ENCODE measurements at places on chromosomes 11 and 22.

GRCh38 chr11:119041821-119042514 lies 11.3 kb upstream of the SLC37A4 start:
- DNase-seq: no peak

DNA sequence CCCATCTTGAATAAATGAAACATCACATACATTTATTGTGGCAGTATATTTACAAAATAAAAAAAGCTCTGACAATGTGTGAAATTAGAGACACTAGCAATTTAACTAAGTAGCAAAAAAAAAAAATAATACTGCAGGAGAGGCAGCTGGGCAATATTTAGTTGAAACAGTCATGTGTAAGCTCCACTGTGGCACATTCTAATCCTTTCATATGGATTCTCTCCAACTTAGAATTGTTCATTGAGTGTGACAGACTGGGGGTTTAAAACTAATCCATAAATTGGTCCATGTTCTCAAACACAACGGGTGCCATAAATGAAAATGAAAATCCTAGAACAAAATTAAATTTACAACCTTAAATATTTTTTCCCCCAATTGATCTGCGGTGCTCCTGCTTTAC lies 302.1 kb downstream of the CADM1 start:
- no peak for DNase-seq

GRCh38 chr22:44532552-44532951 lies 34.5 kb upstream of the RTL6 start:
- DNase-seq: no peak

- DNase-seq: no peak
Measured at GRCh38 chr11:95059046-95059445, 7.7 kb upstream of the SRSF8 start.

DNA sequence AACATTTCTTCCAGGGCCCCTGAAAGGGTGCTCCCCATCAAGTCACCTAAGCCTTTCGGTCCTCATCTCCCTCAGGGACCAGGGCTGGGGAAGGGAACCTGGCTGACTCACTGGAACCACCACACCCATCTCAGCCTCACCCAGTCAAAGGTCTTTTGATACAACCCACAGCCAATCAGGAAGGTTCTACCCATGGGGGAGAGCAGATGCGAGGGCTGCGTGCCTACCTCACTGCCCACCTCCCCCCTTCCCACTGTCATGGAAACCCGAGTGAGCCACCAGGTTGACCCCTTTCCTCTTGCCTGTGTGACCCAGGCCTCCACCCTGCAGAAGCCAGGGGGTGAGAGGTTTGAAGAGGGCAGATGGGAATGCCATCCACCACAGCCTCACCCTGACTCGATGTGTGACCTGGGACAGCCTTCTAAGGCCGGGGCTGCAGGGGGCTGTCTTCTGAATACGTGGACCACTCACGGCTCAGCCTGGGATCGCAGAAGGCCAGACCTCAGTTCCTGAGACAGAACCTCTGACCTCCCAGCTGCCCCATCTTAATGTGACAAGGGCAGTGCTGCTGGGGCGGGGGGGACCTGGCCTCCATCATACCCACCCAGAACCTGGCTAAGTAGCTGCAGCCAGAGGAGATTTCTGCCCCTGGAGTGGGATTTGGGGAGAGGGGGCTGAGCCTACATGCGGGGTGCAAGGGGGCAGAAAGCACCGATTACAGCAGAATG lies 2.7 kb downstream of the MDK start:
- no peak for DNase-seq

- no peak for DNase-seq
Measured at GRCh38 chr11:43399983-43400630, 41.4 kb downstream of the TTC17 start.

GRCh38 chr11:59574932-59575502 lies 40.6 kb downstream of the OSBP start:
- no peak for DNase-seq

- no peak for DNase-seq
Measured at GRCh38 chr22:47352920-47353700, 590.7 kb downstream of the TBC1D22A start.

- no peak for DNase-seq
Measured at GRCh38 chr11:133824593-133824992, 20.7 kb downstream of the SPATA19 start.

DNA sequence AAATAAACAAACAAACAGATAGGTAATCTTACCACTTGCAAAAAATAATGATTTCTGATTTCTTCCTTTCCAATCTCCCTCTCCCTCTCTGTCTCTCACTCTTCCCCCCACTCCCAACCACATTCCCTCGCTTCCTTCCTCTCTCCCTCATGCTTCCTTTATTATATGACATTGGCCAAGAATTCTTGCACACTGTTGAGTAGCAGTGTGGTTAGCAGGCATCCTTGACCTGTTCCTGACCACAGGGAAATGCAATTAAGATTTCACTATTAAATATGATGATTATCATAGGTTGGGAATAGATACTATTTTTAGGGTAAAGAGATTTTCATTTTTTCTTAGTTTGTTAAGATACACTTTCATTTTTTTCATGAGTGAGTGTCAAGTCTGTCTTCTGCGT lies 14.7 kb upstream of the PLAAT4 start:
- no peak for DNase-seq

- DNase-seq: no peak
Measured at GRCh38 chr11:78427615-78428265, 10.1 kb upstream of the GAB2 start.

GRCh38 chr11:36404831-36405230 lies 105.2 kb downstream of the TRAF6 start:
- DNase-seq: no peak

DNA sequence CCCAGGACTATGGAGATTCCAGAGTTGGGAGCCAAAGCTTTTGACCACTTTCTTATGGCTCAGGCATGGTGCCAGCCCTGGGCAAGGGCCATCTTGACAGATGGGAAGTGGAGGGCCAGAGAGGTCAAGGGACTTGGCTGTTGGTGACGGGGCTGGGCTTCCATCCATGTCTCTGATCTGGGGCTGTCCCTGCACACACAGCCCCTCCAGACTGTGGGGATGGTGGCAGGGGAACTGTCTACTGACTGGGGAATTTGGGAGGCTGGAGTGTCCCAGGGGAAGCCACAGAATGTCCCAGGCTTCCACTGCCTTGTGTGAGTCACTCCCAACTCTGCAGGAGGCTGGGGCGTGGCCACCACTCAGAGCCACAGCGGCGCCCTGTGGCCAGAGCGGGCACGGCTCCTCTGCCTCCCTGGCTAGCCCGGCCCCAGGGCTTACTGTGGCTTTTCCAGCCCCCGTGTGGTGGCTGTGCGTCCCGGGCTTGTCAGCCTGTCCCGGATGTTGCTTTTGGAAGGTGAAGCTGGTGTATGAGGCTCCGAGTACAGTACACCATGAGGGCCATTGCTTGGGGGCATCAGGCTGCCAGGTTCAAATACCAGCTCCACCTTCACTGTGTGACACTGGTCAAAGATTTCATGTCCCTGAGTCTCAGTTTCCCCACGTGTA lies 19.6 kb downstream of the C22orf23 start:
- peak; percentile 68 for DNase-seq

DNA sequence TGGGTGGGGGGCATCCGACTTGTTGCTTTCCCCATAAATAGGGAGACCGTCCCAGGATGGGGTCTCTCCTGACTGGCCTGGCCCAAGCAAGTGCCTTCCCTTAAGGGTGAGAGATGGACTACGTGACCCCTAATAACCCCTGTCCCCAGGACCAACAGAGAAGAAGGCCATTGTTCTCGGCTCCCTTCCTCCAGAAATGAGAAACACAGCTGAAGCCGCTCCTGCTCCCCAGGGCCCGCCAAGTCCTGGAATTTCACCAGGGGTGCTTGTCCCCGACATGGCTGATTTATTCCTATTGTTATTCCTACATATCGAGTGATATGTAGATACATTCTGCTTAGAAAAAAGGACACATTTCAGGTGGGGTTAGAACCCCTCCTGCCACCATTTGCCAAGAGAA lies 100.8 kb downstream of the TP53I11 start:
- DNase-seq: no peak

All from T47D (cell line).